ENCODE measurements at places on chromosomes 5 and 9. TPM values are rescaled to one million over a fixed set of nuclear protein-coding genes. Genes with fewer than 3 reads are reported as not detected.
A peak's percentile ranks its signal among the peaks of the same experiment; 100 is the strongest.

DNA sequence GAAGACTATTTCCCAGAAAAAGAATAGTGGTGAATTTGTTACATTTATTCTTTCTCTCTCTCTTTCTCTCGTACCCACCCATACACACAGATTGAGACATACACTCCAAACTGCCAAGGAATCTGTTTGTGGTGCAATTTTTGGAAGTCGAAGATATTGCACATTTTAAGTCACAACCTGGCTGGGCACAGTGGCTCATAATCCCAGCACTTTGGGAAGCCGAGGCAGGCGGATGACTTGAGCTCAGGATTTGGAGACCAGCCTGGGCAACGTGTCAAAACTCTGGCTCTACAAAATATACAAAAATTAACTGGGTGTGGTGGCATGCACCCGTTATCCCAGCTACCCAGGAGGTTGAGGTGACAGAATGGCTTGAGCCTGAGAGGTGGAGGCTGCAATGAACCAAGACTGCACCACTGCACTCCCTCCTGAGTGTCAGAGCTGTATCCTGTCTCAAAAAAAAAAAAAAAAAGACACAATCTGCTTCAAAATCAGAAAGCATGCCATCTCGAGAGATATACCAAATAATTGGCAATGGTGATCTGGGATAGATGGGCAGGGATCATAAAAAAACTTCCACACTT lies 19.2 kb upstream of the PLIN2 start:
- no peak for DNase-seq

GRCh38 chr5:5182508-5183188 lies 42.5 kb downstream of the ADAMTS16 start:
- no peak for DNase-seq

DNA sequence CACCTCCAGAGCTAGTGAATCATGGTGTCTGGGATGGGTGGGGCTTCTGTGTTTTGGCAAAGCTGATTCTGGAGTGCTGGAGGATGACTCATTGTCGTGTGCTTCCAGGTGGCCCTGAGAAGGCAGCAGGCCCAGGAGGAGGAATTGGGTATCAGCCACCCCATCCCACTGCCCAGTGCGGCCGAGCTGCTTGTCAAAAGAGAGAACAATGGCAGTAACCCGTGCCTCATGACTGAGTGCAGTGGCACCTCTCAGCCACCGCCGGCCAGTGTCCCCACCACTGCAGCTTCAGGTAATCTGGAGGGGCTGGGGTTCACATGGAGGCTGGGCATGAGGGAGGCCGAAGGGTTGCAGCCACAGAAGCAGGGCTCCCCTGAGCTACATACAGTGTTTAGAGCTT lies 5.4 kb downstream of the DMRT1 start:
- peak; percentile 9 for DNase-seq

DNA sequence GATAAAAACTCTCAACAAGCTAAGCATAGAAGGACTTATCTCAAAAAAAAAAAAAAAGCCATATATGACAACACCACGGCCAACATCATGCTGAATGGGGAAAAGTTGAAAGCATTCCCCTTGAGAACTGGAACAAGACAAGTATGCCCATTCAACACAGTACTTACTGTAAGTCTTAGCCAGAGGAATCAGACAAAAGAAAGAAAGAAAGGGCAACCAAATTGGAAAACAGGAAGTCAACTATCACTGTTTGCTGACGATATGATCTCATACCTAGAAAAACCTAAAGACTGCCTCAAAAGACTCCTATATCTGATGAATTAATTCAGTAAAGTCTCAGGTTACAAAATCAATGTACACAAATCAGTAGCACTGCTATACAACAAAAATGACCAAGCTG lies 24.6 kb upstream of the PTGER4 start:
- no peak for DNase-seq

Gene EQTN
- not detected for total RNA-seq

Gene TAF11L5
- total RNA-seq = not detected

All from HT1080 (cell line).